ENCODE measurements at places on chromosomes 3 and 15.

- DNase-seq, result no peak
These were observed 1135.1 kb downstream of the TUSC7 start for GRCh38 chr3:117844676-117845075.

DNA sequence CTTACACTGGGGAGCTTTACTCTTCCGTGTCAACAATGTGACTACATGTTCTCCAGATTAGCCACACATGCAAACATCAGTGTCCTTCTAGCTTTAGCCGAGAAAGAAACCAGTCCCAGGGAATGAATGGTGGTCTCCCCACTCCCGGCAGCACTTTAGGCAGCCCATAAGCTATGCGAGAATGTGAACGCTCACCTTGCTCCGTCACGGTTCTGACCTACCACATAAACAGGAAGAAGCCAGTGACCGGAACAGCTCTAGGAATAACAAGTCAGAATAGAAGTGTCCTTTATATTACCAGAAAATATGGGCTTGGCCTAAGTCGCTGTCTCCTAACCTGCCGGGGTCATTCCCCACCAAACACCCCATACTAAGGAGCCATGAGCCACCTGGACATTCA lies 98.0 kb upstream of the ABHD17C start:
- DNase-seq, result no peak

DNA sequence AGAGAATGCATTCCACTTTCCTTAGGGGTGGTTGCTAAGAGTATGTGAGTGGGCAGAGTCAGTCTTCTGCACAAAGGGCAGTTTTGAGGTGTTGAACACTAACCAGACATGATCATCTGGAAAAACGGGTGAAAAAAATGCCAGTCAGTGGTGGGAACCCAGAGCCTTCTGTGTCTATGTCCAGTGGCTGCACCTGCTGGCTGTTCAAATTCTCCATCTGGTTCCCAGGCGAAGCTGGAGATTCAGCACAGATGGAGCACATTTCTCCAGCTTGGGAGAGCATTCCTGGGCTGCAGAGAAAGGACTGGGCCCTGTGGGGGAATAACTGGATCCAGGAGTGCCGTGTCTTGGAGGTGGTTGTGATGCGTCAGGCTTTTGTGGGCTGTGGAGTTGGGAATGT lies 74.1 kb downstream of the TRAK1 start:
- no peak for DNase-seq

- DNase-seq, result no peak
These were observed 40.0 kb upstream of the TEX9 start for GRCh38 chr15:56325186-56325585.

DNA sequence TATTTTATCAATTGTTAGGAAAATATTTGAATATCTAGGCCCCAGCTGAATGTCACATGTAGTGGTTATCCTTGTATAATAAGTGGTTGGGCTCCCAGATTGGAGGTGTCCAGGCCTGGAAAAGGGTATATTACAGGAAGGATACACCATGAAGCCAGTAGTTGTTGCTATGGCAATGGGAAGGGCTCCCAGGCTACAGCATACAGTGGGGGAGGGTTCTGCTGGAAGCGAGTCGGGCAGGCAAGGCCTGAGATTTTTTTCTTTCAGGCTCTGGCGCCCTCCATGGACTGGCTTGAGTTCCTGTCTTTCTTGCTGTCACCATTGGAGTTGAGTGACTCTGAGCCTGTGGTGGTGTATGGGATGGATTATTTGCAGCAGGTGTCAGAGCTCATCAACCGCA lies 8.9 kb downstream of the ECE2 start:
- DNase-seq, result peak; percentile 68

DNA sequence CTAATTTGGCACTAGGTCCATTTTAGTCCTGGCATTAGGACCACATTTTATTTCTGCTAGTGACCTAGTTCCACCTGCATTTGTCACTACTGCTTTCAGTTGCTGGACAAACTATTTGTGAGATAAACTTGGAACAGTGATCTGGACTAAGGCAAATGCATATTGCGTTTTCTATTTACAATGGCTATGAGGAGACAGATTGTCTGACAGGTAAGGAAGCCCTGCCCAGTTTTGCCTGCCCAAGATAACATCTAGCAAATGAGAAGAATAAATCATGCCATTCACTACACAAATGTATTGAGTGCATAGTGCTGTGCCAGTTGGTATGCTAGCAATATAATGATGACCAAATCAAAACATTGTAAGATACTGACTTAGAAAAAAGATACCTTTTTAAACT lies 245.7 kb downstream of the GRM7 start:
- no peak for DNase-seq

- peak; percentile 68 for DNase-seq
These were observed at the start of gene RNF111 for GRCh38 chr15:58987491-58988005. RNF111 (plus strand) TSS chr15:58987663; CDS start chr15:59030823, 43,160 bp downstream.

DNA sequence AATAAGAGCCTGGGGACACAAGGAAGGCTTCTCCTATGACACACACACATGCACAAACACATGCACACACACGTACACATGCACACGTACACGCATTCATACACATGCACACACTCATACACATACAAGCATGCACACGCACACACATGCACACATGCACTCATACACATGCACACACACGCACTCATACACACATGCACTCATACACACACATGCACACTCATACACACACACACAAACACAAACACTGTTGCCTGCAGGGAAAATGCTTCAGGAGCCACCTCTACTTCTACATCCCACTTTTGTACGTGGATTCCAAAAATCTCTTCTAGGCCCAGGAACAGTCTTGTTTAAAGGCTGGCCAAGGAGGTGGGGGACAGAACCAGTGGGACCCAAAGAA lies 20.7 kb upstream of the NR2E3 start:
- DNase-seq, result no peak

- DNase-seq, result no peak
These were observed 285.1 kb upstream of the STAC start for GRCh38 chr3:36095238-36095637.

- DNase-seq, result no peak
These were observed 139.0 kb upstream of the NECTIN3 start for GRCh38 chr3:110932567-110932966.

DNA sequence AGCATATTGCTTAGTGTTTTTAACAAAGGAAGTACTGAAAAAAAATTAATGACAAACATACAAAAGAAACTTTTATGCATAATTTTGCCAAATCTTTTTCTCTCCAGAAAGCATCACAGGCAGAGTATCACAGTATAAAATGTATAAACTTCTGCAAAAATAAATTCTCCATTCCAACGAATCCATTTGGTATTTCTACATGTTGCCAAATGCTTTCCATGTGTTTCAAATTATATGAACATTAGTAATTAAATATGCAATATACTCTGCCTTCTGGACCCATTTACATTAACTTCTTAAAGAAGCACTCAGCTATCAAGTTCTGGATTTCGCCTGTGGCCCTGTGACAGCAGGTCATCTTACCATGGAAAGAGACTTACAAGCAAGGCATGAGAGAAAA lies 189.1 kb upstream of the ALCAM start:
- DNase-seq, result no peak

GRCh38 chr3:111857474-111857873 lies 1.6 kb upstream of the PHLDB2 start:
- DNase-seq, result no peak

- DNase-seq, result no peak
These were observed 244.9 kb downstream of the FAM43A start for GRCh38 chr3:194930377-194931204.

- DNase-seq, result no peak
These were observed 24.8 kb upstream of the ZFAND6 start for GRCh38 chr15:80034629-80035028.

GRCh38 chr3:29345516-29346300 lies 64.8 kb downstream of the RBMS3 start:
- no peak for DNase-seq

GRCh38 chr15:33392453-33392852 lies 81.7 kb downstream of the RYR3 start:
- no peak for DNase-seq

- DNase-seq, result no peak
These were observed 52.2 kb upstream of the FXR1 start for GRCh38 chr3:180860180-180860858.

- DNase-seq, result no peak
These were observed 73.1 kb downstream of the NR2E3 start for GRCh38 chr15:71883447-71883846.

GRCh38 chr3:156323466-156323865 lies 203.1 kb downstream of the KCNAB1 start:
- no peak for DNase-seq

GRCh38 chr15:38164061-38164460 lies 88.6 kb upstream of the SPRED1 start:
- DNase-seq, result no peak

- no peak for DNase-seq
These were observed 25.8 kb downstream of the ZPLD1 start for GRCh38 chr3:102460579-102460978.

DNA sequence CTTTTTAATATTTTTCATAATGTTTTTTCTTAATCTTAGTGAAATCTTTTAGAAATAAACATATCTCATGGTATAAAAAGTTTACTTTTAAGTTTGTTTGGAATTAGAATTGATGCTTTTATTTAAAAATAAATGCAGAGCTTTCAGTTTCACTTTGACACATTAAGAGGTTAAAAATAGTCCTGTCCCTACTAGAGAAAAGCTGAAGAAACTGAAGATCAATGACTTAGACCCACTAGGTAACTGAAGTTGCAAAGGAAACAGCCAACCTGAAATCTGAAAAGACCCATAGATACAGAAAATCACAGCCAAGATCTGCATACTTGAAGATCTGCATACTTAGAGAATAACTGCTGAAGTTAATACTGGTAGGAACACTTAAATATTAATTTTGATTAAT lies 237.6 kb downstream of the RAP2B start:
- no peak for DNase-seq

- DNase-seq, result no peak
These were observed 20.1 kb upstream of the IGF1R start for GRCh38 chr15:98628216-98628615.

DNA sequence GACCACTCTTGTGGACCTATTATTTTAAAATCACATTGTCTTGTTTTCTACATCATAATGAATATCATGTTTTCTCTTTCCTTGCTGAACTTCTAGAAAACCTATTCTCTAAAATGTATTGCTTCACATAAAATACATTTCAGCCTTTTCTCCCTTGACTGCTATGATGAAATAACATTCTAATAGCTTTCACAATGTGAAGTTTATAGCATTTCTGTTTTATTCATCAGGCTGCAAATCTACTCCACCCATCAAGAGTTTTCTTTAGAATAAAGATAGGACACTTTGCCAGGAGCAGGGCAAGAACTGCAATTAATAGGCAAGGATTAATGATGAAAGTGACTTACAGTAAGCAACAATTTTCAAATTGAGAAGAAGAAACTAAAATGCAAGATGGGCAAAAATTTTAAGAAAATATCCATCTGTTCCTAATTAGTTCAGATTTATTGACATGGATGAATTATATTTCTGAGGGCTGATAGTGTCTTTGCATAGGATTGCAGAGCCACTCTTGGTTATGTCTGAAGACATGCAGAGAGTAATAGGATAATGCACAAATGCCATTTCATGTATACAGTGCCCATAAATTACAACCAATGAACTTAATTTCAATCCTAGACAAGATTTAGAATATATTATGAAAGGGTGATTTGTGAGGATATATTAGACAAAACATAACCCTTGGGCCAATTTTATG lies 21.7 kb downstream of the LEKR1 start:
- DNase-seq, result no peak

DNA sequence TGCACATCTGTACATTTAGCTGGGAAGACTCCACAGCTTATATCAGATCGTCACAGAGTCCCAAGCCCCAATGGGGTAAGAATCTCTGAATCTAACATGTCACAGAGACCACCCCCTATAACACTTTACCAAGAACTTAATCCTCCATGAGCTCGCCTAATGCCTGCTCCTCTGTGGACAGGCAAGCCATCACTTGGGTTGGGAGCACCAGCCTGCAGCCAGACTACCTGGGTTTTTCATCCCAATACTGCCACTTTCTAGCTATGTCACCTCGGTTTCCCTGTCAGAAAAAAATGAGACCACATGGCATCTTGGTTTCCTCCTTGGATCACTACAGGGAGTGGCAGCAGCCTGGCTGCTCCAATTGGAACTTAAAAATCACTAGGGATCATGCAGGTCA lies 277.9 kb upstream of the TLE3 start:
- no peak for DNase-seq

DNA sequence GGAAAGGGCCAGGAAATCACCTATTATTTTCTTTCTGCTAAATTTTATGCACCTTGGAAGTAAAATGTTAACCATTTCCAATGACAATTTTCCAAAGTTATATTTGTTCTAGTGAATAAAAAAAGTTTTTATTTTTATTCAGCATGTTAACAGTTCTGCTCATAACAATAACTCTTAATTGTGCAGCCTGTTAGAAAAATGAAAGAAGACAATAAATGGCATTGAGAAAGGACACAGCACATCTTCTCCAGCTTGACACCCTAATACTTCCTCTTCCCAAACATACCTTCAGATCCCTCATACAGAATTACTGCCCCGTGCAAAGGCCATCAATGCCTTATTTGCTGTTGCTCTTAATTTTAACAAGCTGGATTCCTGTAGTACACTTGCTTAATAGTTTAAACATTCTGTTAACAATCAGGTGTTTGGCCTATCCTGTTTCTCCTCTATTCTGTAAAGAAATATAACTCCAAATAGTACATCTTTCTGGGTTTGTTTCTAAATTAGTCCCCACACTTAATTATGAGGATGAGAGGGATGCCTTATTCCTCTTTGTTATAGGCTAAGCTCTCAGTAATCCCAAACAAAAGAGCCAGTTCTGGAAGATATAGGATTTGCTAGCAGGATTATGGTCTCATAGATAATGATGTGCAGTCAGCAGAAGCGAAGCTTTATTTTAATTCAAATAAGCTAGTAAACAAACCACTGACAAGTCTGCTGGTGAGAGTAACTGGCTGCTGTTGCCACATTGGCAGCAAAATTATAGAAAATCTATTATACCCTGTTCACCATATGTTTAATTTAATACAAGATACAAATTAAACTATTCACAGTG lies 19.2 kb upstream of the SOX2 start:
- DNase-seq, result no peak

- DNase-seq, result no peak
These were observed 413.4 kb downstream of the ERC2 start for GRCh38 chr3:56054844-56055243.

DNA sequence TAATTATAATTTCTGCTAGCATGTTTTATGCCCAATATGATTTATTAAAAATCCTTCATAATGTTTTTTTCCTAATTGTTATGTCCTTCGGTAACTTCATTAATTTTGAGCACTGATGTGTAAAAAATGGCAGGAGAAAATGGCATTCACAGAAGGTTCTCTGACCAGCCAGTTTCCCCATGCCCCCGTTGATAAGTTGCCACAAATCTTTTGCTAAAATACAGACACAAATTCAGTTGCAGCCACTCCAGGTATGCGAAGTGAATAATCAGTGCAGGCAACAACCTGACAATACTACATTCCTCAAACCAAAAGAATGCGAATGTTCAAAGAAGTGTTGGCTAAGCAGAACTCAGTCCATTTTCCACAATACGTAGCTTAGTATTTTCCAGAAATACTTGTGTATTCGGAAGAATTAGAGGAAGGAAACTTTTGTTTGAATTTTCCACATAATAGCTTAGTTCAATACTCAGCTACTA lies 32.7 kb downstream of the CHL1 start:
- DNase-seq, result no peak

- DNase-seq, result no peak
These were observed 29.1 kb upstream of the MAN2C1 start for GRCh38 chr15:75397494-75397893.
